Stimulated activated CD4-positive, alpha-beta T cell treated with anti-CD3 and anti-CD28 coated beads, Interleukin-2, amount 100 ng/mL, for 24 hours (primary cell): ENCODE measurements at places on chromosomes 5 and 9.

DNA sequence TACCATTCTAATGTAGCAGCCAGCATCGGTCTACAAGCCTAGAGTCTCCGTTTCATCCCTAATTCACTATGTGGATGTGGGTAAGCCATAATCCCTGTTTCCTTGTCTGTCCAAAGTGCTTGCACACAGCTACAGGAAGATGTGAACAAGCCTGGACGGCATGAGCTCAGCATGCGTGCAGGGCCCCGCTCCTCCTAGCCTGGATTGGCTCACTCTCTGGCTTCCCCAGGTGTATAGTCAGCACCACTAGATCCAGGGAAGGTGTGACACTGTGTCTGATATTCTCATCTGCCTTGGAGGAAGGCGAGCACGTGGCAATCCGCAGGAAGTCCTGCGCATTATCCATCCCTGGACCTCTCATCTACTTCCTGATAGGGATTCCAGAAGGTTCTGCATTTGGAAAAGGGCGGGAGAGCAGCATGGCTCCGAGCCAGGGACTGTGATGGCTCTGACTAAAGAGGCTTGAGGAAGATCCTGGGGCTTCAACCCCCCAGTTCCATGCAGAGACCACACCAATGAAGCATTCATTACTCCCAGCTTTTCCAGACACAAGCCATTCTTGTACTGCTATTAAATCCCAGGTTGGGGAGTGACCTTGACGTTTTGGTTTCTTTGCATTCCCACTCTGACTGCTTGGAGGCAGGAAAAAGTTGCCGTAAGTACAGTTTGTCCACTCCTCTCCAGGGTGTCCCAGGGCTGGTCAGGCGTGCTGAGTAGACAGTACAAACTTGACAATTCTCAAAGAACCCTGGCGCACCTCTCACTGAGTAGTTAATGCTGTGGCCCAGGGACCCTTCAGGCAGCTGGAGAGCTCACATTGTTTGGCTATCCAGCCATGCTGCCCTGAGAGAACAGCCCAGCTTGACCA is 65.6 kb downstream of the PSD2 start:
- no peak for DNase-seq

DNA sequence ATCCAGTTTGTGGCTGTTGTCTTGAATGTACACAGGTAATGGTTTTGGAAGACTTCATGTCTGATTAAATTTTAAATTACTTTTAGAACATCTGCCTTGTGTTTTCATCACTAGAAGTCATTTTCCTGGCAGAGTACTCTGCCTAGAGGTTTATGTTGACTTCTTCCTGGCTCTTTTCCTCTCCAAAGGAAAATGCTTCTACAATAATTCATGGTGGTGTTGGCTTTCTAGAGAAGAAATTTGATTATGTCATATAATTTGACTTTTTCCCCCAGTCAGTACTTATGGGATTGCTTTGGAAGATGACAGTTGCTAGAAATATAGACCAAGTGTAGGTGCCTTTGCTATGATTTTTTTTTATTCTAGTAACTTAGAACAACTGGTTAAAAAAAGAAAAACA is 46.8 kb downstream of the F2RL2 start:
- no peak for DNase-seq

- no peak for DNase-seq
These were observed 39.3 kb downstream of the NR2F1 start for GRCh38 chr5:93622240-93622885.

DNA sequence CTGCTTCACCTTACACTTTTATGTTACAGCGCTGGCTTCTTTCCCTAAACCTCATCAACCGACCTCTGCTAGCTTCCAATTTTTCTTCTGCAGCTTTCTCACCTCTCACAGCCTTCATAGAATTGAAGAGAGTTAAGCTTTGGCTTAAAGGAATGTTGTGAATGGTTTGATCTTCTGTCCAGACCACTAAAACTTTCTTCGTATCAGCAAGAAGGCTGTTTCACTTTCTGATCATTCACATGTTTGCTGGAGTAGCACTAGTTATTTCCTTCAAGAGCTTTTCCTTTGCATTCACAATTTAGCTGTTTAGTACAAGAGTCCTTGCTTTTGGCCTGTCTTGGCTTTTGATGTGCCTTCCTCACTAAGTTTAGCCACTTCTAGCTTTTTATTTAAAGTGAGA is 49.5 kb downstream of the NR3C1 start:
- DNase-seq, result no peak

GRCh38 chr9:110309681-110310080 is 28.0 kb downstream of the TXNDC8 start:
- DNase-seq, result no peak

GRCh38 chr9:134536931-134537330 is 104.7 kb upstream of the COL5A1 start:
- DNase-seq, result no peak

- DNase-seq, result no peak
These were observed 38.3 kb downstream of the RETREG1 start for GRCh38 chr5:16578474-16578883.

DNA sequence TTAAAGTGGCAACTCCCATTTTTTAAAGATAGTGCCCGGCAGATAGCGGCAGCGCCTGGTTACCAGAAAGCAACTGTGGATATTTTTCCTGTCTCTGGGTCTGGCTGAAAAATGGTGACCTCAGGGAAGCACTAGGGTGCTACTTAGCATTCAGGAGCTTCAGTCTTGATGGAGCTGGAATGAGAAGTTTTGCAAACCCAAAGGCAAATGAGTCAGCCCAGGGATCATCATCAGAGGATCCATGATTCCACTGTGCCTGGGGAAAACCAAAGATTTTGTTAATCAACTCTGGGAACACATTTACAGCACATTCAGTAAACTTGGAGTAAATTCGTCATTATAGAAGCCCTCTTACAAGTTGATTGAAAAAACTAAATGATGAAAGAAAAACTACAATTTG is 26.7 kb downstream of the F2R start:
- DNase-seq, result no peak

- DNase-seq, result no peak
These were observed 35.6 kb upstream of the SEMA4D start for GRCh38 chr9:89533411-89534095.

DNA sequence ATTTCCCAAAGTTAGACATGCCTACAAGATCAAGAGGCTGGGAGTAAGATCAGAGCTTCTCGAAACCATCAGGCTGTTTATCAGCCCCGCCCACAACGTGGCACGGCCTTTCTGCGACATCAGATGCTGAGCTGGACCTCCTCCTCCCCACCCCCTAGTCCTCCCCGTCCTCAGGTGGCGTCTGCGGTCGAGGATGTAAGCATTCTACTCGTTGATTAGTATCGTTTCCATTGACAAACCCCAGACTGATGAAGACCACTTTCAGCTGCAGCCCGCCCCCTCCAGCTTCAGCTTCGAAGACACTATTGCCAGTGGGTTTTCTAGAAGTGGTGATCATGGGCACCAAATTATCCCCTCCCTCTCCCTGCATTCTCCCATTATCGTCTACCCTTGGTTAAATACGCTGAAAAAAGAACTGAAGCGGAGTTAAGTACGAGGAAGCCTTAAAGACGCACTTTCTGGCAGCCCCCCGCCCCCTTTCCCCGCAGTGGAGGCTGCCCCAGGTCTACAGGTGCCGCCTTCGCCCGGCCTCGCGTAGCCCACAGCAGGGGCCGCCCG is 1.1 kb downstream of the PPIC start:
- DNase-seq, result no peak
